ENCODE measurements at places on chromosomes 12 and 14. TPM values are rescaled to one million over a fixed set of nuclear protein-coding genes. Genes with fewer than 3 reads are reported as not detected.

Gene DBX2
- total RNA-seq = not detected

Gene RERGL
- total RNA-seq = not detected

Gene ASCL1
- total RNA-seq = not detected

Gene MGP
- not detected for total RNA-seq

Gene RCOR1
- 14.9 TPM for total RNA-seq

Gene AHNAK2
- total RNA-seq = not detected

Gene HOXC6
- not detected for total RNA-seq

Gene PTPRB
- not detected for total RNA-seq

Gene PTPRO
- 0.27 TPM for total RNA-seq

Gene RHOF
- total RNA-seq = 152 TPM

Gene MYO1H
- not detected for total RNA-seq

Gene ADCY4
- total RNA-seq = 0.84 TPM

Gene CABP1
- 0.13 TPM for total RNA-seq
